ENCODE measurements at places on chromosomes 7 and 10.

GRCh38 chr7:30237271-30237695 lies 47.1 kb upstream of the ZNRF2 start:
- DNase-seq, result no peak

- DNase-seq, result no peak
These were observed 134.6 kb downstream of the RNF216 start for GRCh38 chr7:5646846-5647245.

GRCh38 chr7:25894002-25894901 lies 257.7 kb upstream of the NFE2L3 start:
- DNase-seq, result no peak

DNA sequence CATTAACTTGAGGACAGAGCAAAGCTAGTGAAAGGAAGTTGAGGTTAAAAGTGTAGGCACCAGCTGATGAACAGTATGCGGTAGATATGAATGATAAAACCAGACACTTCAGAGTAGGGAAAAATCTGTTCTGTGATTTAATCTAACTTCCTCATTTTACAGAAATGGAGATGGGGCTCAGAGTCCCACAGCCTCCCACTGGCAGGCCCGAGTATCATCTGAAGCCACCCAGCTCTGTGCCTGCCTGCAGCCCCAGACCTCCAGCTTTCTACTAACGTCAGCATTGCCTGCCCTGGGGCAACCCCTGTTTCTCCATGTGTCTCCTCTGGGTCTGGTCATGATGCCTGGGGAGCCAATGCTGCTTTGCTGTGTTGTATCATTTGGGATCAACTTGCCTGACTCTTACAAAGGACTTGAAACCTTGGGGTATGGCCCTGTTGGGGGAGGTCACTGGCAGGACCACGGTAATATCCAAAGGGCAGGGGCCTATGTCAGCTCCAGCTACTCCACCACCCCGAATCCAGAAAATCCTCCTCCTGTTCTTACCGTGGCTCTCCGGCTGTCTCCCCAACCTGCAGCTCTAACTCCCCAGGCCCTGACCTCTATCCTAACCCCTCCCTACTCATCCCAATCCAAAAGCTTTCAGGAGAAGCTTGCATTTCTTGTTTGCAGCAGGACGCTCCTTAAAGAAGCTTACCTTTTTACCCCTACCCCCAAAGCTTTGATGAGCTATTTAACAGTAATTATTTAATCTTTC lies 56.2 kb upstream of the NPY start:
- DNase-seq, result no peak

GRCh38 chr10:129754211-129755050 lies 209.6 kb downstream of the EBF3 start:
- DNase-seq, result no peak

- no peak for DNase-seq
These were observed 118.9 kb downstream of the LRRC18 start for GRCh38 chr10:48820699-48821098.

DNA sequence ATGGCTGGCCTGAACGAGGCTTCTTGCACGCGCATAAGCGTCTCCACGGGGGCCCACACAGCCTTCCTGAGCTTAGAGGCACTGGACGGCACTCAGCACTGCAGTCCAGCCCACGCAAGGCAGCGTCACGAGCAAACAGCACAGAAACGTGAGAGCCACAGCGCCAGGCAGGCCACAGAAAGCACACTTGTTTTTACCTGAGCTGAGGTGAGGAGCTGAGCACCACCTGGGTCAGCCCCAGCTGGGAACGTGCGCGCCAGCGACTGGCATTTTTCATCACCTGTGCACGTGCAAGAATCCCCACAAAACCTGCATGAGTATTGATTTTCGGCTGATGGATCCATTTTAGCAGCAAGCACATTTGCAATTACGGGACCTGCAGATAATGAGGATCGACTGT lies 26.7 kb downstream of the IQCE start:
- DNase-seq, result no peak

- no peak for DNase-seq
These were observed 229.9 kb downstream of the CXCL12 start for GRCh38 chr10:44154956-44155355.

DNA sequence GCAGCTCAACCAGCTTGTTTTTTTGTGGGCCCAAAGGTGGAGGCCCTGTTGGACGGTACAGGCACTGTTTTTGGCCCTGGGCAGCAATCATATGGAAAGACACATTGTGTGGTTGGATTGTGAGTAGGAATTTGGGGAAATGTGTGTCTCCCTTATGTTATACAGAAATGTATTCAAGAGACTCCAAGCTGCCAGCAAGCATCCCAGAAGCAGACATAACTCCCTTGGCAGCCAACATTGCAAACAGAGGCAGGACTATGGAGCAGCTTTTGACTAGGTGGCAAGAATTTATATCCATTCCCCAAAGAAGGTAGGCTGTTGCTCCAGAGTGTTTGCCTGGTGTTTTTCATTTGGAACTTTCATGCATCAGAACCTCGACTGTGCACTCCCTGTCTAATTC lies 104.9 kb downstream of the BUB3 start:
- no peak for DNase-seq

GRCh38 chr10:22005763-22006162 lies 2.2 kb upstream of the DNAJC1 start:
- no peak for DNase-seq

- peak; percentile 62 for DNase-seq
These were observed 24.8 kb downstream of the BRAF start for GRCh38 chr7:140899883-140900282.

- DNase-seq, result no peak
These were observed 6.7 kb upstream of the TPST1 start for GRCh38 chr7:66198469-66198868.

DNA sequence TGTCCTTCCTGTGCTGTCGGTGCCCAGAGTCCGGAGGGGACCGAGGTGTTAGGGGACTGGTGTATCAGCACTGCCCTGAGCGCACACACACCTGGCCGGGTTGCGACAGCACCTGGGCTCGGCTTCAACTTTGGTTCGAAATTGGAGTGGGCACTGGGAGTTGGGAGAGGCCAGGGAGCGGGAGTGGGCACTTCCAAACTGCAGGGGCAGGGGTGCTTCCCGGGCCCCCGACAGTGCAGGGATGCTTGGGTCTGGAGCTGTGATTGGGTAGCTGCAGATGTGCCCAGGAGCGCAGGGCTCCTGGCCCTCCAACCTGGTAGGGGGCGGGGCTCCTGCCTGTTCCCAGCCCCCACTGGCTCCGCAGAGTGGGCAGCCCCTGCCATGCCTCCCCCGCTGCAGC lies 7.7 kb downstream of the BBS9 start:
- no peak for DNase-seq

DNA sequence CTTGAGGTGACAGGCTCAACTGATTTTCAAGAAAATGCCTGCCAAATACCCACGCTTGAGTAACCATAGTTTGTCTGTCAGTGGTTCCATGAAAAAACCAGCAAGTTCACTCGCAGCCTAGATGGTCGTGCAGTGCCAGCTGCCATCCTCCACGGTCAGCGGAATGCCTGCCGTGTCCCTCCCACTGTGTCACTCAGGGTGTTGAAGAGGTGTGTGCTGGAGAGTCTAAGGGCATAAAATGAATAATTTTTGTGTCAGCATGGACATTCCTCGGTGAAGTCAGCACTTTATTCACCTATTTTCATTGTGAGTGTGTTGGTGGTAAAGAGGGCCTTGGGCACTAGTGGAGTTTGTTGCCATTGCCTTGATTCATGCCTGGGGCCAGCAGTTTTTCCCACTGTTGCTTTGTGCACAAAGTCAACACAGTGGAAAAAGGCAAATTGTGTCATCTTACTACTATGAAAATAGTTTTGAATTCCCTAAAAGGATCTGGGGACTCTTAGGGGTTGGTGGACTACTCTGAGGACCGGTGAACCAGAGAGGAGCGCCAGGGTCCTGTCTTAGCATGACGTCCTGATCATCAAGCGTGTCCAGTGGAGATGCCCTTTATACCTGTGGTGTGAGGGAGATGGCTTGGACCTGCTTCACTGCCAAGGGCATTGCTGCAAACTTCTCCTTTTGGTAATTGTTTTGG lies 17.6 kb downstream of the MINDY4 start:
- no peak for DNase-seq

GRCh38 chr10:52679117-52679516 lies 93.5 kb downstream of the MBL2 start:
- no peak for DNase-seq

DNA sequence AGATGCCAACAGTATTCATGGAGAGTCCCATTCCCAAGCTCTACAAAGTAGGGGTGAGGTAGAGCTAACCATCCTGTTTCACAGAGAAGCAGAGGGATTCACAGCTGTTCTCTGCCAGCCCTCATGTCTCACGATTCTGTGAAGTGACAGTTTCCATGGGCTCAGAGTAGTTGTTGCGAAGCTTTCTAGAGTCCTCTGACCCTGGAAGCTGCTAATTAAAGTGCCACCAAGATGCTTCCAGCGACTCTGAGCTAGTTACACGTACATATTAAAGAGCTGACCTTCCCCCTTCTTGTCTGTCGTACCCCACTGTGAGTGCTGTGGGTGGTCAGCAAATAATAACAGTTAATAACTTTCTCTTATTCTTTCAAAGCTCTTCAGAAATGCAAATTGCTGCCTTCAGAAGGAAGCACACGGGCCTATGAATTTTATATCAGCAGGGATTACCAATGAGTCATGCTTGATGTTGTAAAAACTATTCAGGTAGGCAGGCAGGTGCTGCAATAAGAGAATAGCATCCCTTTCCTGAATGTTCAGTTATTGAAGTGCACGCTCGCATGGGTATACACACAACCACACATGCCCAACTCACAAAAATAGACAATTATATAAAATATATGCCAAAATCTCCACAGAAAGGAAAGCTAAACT lies 34.1 kb downstream of the DNAJB9 start:
- DNase-seq, result no peak

- no peak for DNase-seq
These were observed 32.4 kb downstream of the BLNK start for GRCh38 chr10:96238646-96239623.

- DNase-seq, result no peak
These were observed 502.3 kb upstream of the ZMIZ1 start for GRCh38 chr10:78566284-78567111.
